ENCODE measurements at places on chromosomes 12 and 14.

- no peak for DNase-seq
Observed at GRCh38 chr12:57063991-57064685, 14.2 kb upstream of the MYO1A start.

- peak; percentile 9 for DNase-seq
Observed at GRCh38 chr14:67533754-67534085, 630 bp downstream of the PLEKHH1 start.

DNA sequence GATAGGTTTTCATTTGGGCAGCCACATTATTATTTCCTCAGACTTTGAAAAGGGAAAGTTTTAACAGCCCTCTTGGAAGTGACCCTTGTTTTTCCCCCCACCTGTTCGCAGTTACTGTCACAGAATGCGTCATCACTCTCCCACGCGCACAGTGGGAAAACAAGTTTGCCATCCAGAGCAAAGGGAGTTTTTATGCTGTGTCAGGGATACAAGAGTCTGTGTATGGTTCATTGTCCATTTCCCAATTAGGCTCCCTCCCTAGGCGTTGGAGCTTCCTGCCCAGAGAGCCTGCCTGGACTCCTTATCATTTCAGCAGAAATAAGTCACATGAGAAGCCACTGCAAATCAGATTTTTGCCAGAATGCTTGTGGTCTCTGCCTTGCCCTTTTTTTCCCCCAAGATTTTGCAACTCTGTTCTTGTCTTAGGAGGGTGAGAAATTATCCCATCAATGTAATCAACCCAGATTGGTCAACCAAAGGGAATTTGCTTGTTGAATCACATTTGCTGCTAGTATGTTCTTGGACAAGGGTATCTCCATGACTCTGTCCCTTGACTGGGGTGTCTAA, 104.1 kb downstream of the IGF1 start:
- peak; percentile 13 for DNase-seq

- DNase-seq: no peak
Observed at GRCh38 chr12:76156314-76156713, 71.8 kb upstream of the NAP1L1 start.

DNA sequence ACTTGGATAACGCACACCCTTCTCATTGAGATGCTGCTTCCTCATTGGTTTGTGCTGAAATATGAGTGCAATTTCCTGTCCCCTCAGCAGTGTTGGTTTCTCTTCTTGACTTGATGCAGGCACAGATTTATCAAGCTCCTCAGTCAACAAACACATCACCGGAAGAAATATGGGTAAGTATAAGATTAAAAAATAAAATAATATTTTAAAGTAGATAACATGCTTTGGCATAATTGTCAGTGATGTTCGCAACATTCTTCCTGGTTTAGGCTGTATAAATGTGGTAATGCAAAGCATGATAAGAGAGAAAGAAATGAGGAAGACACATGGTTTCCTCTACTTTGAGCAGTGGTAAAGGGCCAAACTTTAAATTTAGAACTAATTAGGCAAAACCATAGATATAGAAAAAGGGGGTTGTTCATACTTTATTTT, at the start of gene GPR65:
Gene GPR65 (plus strand): TSS at position 86 of the 432 bp plus-strand sequence. CDS start 5,713 bp downstream, outside the sequence.
- no peak for DNase-seq

- DNase-seq: peak; percentile 0
Observed at GRCh38 chr14:104460791-104461651, 118.5 kb upstream of the C14orf180 start.

GRCh38 chr12:2775431-2775830, 19.3 kb upstream of the FKBP4 start:
- no peak for DNase-seq

DNA sequence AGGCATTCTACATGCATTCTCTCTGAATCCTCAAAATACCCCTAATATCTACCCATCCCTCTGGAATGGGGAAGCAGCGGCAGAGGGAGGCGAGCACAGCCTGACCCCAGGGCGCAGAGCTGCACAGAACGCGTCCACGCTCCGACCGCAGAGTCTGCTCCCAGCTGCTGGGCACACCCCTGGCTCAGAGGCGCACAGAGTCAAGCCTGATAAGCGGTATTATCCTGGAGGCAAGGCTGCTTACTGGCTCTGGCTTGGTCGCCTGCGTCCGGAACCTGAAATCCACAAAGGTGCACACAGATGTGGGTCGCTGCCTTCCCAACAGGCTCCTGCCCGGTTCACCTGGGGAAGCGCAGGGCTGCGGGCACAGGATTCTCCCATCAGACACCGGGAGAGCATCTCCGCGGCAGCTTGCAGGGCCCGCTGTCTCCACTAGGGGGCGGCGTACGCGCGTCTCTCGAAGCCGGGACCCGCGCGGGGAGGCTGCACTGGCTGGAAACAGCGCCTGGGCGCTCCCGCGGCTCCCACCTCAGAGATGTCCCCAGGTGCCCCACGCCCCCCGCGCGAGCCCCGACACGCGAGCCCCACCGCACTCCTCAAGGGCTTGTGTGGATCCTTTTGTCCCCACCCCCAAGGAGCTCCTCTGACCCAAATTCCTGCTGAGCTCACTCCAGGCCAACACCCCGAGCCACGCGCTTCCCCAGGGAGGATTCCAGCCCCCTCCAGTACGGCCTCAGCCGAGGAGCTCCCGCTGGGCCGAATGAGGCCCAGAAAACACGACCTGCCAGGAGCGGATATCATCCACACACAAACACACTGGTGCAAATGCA, 120.1 kb upstream of the FZD10 start:
- peak; percentile 16 for DNase-seq

DNA sequence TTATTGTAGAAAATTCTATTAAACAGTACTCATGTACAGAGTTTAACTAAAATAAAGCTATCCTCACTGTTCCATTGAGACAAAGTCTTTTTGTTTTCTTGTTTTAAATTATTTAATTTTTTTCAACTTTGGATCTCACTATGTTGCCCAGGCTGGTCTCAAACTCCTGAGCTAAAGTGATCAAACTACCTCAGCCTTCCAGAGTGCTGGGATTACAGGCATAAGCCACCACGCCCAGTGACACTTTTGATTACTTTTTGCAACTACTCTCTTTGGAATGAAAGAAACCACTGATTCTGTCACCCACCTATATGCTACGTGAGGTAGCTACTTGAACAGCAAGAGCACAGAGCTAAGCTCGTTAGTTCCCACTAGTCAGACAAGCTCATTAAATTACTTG, 17.1 kb downstream of the ZFC3H1 start:
- DNase-seq: no peak

- no peak for DNase-seq
Observed at GRCh38 chr12:55982319-55982936, 8.6 kb downstream of the RAB5B start.

DNA sequence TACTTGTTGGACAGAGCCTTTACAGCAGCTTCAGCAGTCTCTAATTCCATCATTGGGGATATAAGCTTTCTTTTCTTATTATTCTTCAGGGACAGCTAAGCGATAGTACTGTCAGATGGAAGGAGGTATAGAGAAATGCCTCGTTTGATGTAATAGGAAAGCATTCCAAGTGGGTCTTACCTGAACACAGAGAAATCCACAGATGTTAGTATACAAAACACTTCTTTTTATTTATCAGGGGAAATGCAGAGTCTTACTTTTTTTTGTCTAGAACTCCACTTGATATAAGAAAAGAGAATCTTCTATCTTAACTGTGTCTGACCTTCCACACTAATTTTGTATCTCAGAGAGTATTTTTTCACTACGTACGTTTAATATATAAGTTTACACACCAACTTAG, 1.9 kb downstream of the SYT1 start:
- DNase-seq: no peak

GRCh38 chr12:43585676-43586075, 33.7 kb upstream of the ADAMTS20 start:
- no peak for DNase-seq

DNA sequence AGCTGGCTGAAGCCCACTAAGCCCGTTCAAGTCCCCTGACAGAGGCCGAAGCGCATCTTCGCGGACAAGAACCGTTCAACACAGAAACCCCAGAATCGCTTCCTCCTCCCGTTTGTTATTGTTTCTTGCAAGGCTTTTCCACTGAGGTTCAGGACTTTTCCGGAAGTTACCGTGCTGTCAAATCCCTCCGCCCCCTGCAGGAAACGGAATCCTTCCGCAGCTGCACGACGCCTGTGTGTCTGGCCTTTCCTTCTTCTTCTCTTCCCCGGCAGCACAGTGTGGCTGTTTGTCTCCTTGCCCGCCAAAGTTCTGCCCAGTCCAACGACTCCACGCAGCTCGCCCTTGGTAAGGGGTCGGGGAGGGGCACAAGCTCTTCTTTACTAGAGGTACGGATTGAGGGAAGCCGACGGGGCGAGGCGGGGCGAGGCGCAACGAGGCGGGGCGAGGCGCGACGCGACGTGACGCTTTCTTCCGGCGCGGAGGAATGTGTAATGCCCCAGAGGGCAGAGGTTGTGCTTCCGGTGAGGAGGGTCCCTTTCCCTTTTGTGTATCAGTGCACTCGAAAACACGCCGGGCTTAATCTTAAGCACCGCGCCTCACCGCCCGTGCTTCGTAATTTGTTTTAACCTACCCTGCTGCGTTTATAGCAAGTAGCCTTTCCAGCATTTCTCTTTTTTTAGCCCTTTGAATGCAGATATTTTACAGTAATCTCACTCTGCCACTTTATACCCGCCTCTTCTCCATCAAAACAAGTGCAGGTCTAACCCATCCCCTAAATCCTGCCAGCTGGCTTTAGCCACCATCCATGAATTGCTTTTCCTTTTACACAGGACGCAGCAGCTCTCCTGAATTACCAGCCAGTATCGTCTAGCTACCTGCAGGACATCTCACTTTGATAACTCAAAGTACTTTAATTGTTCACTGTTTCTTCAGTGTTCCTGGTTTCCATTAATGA, at the start of gene KDM5A:
Gene KDM5A (minus strand): TSS at position 179 of the 955 bp plus-strand sequence. CDS start 229 bp downstream, outside the sequence.
- DNase-seq: peak; percentile 97

GRCh38 chr12:40325349-40325960, 100.7 kb downstream of the LRRK2 start:
- DNase-seq: peak; percentile 18

- no peak for DNase-seq
Observed at GRCh38 chr12:15389561-15389960, 67.3 kb downstream of the PTPRO start.

DNA sequence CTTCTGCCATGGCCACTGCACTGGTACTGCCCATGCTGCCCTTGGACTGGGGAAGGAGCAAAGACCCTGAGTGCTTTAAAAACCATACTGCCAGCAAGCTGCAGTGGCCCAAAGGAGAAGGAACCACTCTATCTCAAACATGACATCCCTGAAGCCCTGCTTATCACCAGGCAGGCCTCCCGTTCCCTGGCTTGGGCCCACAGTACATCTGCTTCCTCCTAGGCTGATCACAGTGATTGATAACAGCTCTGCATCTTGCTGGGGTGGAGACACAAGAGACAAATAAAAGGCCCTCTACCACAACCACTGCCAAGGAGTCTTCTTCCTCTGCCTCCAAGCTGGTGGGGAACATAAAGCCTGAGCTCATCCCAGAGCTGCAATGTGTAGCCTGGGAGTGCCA, 567.5 kb downstream of the TRHDE start:
- DNase-seq: no peak

- no peak for DNase-seq
Observed at GRCh38 chr14:89564286-89564957, 147.4 kb upstream of the FOXN3 start.

- DNase-seq: peak; percentile 54
Observed at GRCh38 chr12:64240781-64241180, 18.7 kb upstream of the KICS2 start.

GRCh38 chr14:87732562-87732961, 260.4 kb downstream of the GALC start:
- no peak for DNase-seq

DNA sequence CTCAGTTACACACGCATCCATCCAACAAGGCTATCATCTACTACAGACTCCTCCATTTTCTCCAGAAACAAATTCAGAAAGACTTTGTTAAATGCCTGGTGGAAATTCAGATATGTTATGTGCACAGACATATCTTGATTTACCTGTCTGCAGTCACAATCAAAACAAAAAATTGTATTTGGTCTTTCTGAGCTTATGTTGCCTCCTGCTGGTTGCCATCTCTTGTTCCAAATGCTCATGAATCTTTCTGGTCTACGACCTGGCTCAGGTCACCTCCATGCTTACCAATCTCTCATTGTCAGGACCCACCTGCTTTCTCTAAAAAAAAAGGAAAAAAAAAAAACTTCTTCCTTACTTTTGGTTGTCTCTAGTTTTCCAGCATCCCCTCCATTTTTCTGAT, 169.2 kb upstream of the PLXNC1 start:
- peak; percentile 16 for DNase-seq

DNA sequence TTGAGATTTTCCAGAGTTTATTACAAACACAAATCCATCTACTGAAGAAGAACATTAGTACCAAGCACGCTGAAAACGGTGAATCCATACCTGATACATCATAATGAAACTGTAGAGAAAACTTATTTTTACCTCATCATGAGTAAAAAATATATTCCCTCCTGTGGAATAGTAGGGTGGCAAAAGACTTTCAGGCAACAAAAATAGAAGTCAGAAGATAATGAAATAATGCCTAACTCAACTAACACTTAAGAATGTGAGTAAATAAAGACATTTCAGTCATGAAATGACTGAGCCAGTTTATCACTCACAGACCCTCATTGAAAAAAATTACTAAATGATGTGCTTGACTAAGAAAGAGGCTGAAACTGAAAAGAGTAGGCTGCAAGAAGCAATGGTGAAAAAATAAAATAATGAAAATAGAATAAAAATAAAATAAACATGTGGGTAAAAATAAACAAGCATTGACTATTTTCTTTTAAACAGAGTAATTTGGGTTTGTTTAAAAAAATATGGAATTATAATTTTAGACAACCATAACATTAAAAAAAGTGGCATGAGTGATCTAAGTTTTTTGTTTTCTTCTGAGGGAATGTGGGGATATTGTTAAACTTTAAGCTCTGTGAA, 148.6 kb downstream of the ASCL1 start:
- DNase-seq: no peak

DNA sequence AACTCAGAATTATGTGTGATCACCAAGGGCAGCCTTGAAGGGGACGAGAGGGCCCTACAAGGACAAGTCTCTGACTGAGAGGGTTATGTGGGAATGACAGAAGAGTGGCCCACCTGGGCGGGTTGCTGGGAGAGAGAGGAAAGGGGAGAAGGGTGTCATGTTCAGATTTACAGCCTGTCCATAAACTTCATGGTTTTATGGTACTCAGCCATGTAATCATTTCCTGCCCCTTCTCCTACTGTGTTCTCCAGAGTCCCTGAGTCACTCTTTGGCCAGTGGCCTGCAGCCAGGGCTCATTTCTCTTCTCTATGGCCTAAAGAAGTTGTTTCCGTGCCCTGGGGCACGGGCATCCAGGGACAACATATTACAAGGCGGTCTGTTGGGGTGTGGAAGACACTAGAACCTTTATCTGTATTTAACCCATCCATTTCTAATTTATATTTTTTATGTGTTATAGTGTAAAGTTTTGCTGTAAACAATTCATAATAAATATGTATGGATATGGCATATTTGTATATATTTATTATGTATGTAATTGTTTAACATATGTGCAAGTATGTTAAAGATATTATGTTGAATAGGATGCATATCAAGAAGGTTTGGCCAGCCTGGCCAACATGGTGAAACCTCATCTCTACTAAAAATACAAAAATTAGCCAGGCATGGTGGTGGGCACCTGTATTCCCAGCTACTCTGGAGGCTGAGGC, 26.9 kb downstream of the DDX47 start:
- peak; percentile 87 for DNase-seq

GRCh38 chr12:119245904-119246494, 67.3 kb downstream of the HSPB8 start:
- DNase-seq: no peak

GRCh38 chr14:95141684-95142083, 15.6 kb downstream of the DICER1 start:
- DNase-seq: no peak

- no peak for DNase-seq
Observed at GRCh38 chr12:38809832-38810231, 95.6 kb downstream of the CPNE8 start.

GRCh38 chr12:8648576-8649205, 13.9 kb downstream of the MFAP5 start:
- DNase-seq: no peak
